ENCODE measurements at places on chromosomes 1 and 21.

- no peak for DNase-seq
Observed at GRCh38 chr1:16231331-16232315, 5.4 kb downstream of the CPLANE2 start.

GRCh38 chr1:218345673-218346390, 696 bp downstream of the TGFB2 start:
- no peak for DNase-seq

- DNase-seq: no peak
Observed at GRCh38 chr21:37074197-37074510, 1.1 kb downstream of the TTC3 start.

DNA sequence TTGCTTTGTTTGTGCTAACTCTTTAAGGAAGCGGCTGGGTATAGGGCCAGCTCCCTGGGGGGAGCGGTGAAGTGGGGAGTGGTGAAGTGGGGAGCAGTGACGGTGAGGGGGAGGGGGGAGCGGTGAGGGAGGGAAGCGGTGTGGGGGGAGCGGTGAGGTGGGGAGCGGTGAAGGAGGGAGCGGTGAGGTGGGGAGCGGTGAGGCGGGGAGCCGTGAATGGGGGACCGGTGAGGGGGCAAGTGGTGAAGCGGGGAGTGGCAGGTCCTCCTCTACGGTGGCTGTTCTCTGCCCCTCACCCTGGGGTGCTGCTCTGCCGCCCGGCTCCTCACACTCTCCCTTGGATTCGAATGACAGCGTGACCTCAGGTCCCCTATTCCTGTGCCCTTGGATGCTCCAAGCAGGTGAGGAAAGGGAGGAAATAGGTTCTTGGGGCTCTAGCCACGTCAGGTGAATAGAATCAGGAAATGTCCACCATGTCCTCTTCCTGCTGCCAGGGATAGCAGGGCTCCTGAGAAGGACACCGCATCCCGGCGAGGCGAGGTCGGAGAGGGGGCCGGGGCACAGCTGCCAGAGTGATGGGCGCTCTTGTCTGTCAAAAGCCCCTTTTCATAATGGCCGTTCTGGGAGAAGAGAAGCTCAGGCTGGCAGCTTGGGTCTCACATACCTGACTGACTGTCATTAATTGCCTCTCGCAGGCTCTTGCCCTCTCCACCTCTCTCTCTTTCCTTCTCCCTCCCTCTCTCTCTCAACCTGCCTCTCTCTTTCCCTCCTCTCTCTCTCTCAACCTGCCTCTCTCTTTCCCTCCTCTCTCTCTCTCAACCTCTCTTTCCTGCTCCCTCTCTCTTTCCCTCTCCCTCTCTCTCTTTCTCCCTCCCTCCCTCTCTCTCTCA, 134.2 kb downstream of the PGBD5 start:
- DNase-seq: no peak

- no peak for DNase-seq
Observed at GRCh38 chr1:64021066-64021465, 182.4 kb upstream of the UBE2U start.

DNA sequence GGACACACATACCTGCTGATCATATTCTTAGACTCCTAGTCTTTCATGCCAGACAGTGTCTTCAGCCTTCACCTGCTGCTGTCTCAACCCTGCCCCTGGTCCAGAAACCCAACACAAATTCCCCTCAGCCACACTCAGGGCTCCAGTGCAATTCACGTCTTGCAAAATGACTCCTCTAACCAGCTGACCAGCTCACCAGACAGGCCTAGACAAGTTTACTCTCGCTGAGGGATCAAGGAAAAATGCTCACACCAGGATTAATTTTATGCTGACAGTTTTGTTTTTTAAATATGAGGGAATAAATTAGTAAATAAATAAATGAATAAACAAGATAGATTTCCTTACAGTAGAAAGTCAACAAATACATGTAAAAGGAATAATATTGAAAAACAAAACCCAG, 28.5 kb downstream of the CCDC185 start:
- DNase-seq: no peak

DNA sequence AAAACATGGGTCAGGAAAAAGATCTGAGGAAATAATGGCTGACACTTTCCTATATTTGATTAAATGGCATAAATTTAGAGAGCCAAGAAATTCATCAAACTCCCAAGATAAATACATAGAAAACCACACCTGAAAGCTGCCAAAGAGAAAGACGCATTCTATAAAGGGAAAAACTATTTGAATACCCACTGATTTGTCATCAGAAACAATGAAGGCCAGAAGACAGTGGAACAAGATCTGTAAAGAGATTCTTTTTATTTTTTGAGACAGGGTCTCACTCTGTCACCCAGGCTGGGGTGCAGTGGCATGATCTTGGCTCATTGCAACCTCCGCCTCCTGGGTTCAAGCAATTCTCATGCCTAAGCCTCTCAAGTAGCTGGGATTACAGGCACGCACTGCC, 17.4 kb downstream of the SDE2 start:
- no peak for DNase-seq

DNA sequence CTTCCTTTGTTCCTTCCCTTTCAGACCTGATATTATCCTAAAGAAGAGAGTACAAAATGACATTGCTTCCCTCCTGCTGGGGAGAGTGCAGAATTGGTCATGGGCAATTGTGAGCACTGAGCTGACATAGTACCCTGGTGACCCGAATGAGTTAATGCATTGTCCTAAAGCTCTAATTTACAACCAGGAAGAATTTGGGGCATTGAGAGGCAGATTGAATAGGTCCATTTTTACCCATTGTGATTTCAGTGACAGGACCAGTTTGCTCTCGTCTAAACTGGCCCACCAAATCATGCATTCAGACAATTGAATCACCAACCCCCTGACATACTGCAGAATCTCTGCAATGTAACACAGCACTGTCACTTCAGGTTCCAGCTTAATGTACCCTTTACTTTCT, 497.4 kb downstream of the DPYD start:
- DNase-seq: no peak

- DNase-seq: no peak
Observed at GRCh38 chr1:178518894-178519293, 6.0 kb downstream of the TEX35 start.

DNA sequence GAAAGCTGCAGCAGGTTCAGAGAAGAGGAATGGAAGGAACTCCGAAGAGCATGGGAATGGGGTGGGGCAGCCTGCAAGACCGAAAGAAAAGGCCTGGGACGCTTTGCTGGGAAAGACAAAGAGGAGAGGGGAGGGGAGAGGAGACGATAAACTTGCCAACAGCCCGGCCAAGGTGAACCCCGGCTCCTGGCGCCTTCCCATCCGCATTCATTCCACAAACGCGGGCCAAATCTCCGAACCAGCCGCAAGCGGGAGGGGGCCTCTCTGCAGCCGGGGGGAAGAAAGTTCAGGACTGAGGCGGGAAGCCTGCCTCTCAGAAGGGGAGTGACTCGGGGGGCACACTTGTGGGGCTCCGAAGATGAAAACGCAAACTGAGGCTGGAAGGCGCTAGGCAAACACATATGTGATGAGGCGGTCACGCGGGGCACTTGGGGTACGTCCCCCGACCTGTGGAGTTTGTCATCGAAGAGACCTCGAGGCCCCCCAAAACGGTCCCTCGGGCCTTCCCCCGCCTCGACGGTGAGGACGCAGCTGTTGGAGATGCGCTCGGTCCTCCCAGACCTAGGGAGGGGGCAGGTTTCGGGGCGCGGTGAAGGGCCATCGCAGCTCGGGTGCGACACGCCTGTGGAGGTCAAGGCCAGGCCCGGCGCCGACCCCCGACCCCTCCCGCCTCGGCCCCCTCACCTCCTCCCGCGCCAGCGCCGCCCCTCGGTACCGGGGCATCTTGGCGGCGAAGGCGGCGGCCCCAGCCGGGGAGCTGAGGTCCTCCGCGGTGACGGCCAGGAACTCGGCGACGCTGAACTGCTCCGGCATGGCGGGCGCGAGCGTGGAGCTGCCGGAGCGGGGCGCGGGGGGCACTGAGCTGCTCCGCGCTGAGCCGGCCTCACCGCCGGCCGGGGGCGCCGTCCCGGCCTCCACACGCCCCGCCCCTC, at the start of gene ASAP3:
Gene ASAP3, minus strand, starts transcription at position 859 of the 932 bp plus-strand sequence. Its CDS starts 46 bp downstream, at position 813.
- DNase-seq: peak; percentile 23

DNA sequence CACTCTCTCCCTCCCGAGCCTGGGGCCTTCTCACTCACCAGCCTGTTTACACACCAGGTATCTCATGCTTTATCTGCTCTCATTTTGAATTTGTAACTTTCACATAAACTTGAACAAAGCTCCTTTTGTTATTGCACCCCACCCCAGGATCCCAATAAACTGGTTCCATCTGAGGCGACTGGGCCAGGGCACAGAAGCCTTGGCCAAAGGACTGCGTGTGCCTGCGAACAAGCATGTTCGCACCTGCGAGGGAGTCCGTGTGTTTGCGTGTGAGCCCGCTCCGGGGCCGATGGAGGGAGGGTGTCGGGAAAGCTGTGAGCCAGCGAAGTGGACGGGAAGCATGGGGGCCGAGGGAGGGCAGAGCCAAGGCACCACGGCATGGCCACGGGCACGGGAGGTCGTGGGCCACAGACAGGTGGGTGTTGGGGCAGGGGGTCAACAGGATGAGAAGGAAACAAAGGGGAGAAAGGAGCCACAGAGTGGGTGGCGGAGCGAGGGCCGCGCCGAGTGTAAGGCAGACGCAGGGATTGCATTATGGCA, 98.8 kb downstream of the CASZ1 start:
- no peak for DNase-seq

DNA sequence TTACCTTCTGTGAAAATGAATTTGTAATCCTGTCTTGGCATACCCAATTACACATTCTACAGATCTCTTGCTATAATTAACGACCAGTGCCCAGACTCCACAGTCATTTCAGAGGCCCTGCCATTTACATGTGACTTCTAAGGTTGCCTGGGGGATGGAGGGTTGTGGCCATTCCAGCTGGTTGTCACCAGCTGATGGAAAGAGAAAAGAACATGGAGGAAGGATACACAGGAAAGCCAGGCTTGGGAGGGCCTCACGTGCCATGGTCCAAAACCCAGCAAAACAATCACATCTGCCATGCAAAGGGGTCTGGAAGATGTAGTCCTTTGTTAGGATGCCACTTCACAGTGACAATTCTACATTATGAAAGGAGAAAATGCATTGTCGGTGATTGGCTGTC, 59.3 kb downstream of the LAMC2 start:
- DNase-seq: no peak

- no peak for DNase-seq
Observed at GRCh38 chr21:38307771-38308531, 51.2 kb downstream of the KCNJ15 start.

GRCh38 chr1:168717906-168718891, 10.8 kb downstream of the DPT start:
- DNase-seq: no peak

- no peak for DNase-seq
Observed at GRCh38 chr1:222098404-222098803, 356.5 kb upstream of the DUSP10 start.

GRCh38 chr1:234927312-234927970, 201.2 kb downstream of the TOMM20 start:
- no peak for DNase-seq

- DNase-seq: no peak
Observed at GRCh38 chr21:38851101-38851500, 45.4 kb downstream of the ETS2 start.

DNA sequence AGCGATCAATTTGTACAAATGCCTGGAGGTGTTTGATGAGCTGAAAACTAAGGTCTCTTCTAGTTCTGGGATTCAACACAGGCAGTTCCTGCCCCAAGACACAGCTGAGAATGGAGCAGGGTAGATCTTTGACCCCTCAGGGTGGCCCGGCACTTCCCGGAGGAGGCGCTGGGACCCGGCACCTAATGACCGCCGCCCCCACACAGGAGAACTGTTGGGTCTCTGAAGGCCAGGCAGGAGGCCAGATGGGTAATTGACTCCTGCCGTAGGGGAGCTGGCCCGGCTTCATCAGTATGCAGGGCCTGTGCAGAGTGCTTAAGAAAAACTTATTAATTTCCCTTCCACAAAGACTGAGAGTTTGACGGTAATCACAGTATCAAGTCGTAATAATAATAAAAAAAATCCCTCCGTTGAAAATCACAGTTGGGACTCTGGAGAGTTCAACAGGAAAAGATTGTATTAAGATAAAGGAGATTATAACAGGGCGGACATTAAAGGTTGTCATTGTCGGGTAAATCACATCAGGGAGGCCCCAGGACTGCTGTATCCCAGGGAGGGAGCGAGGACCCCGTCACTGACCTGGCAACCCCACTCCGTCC, 51.7 kb downstream of the UBIAD1 start:
- no peak for DNase-seq

DNA sequence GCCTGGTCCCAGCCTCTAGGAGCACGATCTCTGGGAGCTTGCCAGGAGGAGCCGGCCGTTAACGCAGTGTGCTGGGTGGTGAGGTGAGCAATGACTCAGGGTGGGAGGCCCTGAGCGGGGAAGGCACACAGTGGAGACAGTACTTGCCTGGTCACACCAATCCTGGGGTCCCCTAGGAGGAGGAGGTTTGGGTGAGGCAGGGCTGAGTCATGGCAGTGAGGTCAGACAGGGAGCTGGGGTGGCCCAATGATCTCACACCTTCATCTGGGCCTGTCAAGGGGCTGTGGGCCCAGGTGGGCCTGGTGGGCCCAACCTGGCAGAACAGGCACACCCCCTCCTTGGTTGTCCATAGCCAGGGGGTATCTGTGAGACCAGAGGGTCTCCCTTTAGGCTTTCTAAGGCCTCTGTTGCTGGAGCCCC, 8.6 kb upstream of the EDN2 start:
- no peak for DNase-seq

DNA sequence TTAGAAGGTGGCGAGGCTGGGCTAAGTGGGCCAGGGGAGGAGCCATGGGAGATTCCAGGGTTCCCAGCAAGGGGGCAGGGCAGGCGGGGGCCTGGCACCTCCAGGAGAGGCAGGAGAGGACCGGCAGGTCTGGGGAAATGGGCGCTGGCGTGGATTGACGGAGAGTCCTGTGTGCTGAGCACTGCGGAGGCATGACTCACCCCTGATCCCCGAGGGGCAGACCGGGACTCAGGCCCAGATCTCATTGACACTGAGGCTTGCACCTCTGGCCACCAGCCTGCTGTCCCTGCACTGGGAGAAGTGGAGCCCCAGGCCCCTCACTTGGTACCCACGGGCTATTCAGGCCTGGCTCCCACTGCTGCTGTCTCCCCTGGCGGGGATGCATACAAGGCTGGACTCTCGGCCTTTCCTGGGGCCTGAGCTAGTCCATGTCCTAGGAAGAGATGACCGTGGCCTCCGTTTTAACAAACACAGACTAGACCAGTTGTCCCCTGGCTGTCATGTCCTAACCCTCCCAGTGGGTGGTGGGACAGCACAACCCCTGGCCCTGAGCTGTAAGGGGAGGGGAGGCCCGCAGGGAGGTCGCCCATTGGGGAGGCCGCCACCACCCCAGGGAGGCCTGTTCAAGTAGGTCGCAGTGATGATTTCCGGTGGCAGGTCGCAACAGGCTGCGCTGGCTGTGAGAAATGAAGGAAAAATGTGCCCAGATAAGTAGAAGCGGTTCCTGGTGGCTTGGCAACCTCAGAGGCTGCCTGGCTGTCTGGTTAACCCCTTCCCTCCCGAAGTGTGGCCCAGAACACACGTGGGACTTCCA, 39.7 kb downstream of the RIPK4 start:
- DNase-seq: no peak

DNA sequence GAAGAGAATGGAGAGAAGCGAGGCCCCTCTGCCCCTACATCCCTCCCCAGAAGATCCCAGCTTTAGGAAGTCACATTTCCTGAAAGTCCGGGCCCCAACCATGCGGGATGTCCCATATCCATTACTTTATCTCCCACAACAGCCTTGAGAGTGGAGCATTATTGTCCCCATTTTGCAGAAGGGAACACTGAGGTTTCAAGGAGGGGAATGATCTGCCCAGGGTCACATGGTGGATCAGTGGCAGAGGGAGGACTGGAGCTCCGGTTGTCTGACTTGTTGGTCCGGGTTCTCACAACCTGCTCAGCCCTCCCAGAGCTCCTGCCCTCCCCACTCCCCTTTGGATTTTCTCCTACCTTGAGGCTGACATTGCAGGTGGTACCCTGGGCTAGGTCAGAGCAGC, 2.2 kb upstream of the CRYBG2 start:
- DNase-seq: no peak
